ENCODE measurements at places on chromosomes 7 and 10.

GRCh38 chr7:37534893-37535610 is 86.4 kb upstream of the ELMO1 start:
- DNase-seq, result no peak

DNA sequence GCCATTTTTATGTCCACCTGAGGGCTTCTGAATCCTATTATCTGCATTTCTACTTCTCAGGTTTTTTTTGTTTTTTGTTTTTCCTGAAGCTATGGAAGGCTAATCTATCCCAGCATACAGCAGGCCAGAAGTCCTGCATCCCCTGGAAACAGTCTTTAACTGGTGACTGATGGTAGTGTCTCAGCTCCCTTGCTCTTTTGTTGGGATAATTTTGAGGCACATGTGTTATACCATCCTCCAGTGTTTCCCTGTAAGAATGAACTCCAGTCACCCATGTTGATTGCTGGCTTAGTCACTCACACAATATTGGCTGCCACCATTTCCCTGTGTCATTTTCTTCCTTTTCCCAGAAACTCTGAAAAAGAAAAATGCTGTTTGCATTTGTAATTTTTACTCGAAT is 1094.0 kb upstream of the LRRN3 start:
- DNase-seq, result no peak

- no peak for DNase-seq
These were observed 37.1 kb downstream of the RBAK start for GRCh38 chr7:5082806-5083205.

GRCh38 chr10:119207713-119208552 is 562 bp downstream of the GRK5 start:
- DNase-seq, result peak; percentile 63

DNA sequence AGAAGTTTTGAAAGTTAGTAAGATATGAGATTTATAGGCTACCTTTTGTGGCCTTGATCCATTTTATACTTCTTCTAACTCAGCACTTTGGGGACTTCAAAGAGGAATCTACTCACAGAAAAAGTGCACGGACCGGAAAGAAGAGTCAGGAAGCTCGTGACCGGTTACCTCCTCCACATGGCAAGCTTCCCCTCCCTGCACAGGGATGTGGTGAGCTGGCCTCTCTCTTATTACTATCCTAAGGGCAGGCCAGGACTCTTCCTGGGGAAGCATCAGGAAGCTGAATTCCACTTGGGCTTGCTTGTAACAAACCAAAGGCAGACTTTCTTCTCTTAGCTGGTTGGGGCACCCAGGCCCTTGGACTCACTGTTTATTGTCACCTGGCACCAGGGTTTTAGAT is 170.8 kb upstream of the GLI3 start:
- DNase-seq, result no peak

- DNase-seq, result no peak
These were observed 430.4 kb downstream of the TFEC start for GRCh38 chr7:115600207-115600606.

DNA sequence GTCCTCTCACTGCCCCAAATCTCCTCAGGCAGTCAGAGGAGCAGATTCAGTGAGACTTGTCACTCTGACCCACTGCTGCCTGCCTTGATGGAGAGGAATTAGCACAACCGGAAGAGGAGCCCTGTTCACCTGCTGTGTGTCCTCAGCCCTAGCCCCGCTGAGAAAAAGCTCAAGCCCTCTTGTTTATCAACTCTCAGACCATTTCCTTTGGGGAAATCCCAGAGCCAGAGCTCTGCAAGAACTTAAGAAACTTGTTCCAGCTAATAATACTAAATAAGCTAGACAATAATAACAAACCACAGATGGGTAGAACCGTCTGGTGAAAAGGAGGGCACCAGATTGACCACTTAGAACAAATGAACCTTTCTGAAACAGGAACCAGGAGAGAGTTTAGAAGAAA is 37.7 kb upstream of the ITGB1 start:
- no peak for DNase-seq

DNA sequence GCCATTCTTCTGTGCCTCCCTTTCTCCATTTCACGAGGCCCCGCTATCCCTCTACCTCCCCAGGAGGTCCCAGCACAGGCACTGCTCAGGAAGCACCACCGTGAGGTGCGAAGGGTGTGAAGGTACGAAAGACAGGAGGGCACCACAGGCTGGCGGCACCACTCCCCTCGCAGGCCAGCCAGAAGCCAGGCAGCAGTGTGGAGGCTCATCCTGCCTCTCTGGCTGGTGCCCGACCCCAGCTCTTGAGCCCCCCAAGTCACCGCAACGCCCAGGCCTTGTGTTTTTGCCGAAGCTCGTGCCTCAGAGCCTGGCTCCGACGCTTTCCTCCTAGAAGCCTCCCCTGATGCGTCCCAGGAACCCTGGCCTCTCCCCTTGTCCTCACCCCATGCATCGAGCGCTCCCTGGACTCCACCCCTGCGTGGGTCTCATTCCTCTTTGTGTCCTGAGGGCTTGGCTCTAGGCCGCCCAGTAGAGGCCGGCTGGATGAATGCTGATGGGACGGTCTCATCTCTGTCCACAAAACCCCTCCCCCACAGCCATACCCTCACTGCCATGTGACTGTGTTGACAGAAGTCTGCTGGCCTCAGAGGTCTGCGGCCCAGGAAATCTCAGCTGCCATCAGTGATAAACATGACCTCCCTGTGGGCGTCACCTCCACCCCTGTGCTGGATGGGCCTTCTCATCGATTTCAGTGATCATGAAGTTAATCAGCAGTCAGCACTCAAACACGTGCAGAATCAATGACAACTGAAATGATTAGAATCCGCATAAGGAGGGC is 19.3 kb downstream of the BRI3 start:
- DNase-seq, result no peak

- DNase-seq, result peak; percentile 69
These were observed at the start of gene ADCK2 for GRCh38 chr7:140672382-140673062. TSS of gene ADCK2 (plus strand) at chr7:140672945. CDS start at chr7:140673331, 386 bp downstream.

DNA sequence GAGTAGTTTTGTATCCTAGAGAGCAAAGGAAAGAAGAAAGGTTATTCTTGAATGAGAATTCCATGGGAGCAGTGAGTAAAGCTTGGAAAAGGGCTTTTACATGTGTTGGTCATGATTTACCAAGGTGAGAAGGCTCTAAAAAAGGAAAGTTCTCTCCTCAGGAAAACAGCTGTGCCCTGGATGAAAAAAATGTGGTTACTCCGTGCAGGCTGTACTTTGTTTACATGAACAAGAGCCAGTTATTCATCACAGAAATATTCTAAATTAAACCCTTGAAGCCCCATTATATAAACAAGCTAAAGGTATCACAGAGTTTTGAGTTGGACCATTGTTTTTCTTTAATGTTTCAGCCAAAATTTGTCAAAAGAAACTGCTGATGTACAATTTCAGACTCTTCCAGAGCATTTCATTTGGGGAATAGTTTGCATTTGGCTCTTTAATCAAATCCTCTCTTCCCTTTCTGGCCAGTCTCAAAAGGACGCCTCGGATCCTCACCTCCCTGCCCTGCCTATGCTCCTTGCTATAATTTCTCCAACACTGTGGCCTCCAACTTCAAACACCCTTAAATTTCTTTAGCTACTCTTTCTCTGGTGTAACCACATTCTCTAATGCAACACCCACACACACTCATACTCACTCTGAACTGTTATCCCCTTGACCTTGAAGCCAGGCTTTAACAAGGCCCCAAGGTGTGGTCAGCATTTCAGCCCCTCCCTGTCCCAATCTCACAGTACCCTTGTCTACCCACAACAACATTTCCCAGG is 47.4 kb downstream of the AFAP1L2 start:
- DNase-seq, result no peak

GRCh38 chr7:35748371-35748770 is 52.5 kb upstream of the SEPTIN7 start:
- no peak for DNase-seq

DNA sequence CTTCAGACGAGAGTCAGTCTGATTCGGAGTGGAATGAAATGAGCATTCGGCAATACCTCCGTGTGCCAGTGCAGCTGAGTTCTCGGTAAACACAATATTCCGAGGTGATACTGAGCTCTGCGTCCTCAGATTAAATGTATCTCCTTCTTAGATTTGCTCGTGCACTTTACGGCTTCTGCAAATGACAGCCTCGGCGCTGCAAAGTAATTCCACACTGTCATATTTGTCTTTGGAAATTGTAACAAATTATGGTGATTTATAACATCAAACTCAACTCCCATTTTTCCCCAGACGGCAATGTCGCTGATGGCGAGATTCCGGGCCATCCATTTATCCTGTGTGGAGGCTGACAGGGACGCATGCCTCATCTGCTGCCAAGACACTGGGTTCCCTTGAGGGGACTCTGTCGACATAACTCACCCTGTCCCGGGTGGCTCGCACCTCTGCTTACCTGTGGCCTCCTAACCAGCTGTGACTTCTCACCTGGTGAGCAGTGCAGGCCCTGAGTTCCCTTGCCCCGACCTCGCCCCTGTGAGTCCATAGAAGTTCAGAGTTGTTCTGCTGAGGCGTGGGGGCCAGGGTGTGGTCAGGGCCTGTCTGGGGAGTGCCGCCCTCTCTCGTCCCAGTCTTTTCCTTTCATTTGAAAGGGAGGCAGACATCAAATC is 201.9 kb downstream of the ADARB2 start:
- no peak for DNase-seq

GRCh38 chr10:103571656-103571975 is 78.1 kb downstream of the NEURL1 start:
- no peak for DNase-seq

GRCh38 chr10:124478515-124478914 is 16.9 kb downstream of the LHPP start:
- no peak for DNase-seq

DNA sequence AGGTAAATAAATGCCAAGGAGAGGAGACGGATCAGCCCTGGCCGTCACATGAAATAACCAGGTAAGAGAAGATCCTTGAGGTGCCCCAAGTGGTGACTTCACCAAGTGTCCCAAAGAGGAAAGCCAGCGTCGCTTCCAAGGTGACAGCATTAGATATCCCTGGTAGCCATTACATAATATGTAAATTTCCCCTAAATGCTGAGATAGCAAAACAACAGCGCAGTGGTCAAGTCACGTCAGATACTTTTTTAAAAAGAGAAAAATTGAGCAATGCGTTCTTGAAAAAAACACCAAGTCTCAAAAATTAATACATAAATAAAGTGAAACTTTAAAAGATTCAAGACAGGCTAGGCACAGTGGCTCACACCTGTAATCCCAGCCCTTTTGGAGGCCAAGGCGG is 100.2 kb downstream of the HTR5A start:
- no peak for DNase-seq

DNA sequence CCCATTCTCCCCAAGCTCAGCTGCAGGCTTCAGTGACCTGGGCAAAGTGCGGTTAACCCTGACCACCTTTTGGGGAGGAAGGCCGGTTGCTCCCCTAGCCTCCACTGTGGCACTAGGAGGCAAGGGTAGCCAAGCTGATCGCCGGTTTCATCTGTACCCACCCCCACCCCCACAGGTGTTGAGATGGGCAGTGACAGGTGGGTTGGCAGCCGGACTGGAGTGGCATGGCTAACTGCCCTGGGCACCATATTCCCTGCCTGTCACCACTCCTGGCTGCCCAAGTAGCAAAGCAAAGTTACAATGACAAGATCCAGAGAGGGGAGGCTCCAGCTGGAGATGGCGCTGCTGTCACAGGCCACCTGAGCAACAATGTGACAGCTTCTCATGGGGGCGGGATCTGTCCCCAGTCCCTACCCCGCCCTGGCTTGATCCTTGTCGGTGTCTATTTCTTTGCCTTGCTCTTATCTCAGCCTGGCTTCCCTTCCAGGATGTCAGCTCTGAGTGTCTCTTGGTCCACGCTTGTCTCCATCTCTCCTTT is 27.0 kb upstream of the BMS1 start:
- DNase-seq, result no peak

GRCh38 chr7:148572067-148572522 is 18.5 kb upstream of the C7orf33 start:
- no peak for DNase-seq

- DNase-seq, result no peak
These were observed 1127.7 kb downstream of the REEP3 start for GRCh38 chr10:64648915-64649314.

GRCh38 chr10:9608602-9609001 is 1409.1 kb upstream of the CELF2 start:
- no peak for DNase-seq

GRCh38 chr7:151754142-151754590 is 122.7 kb downstream of the PRKAG2 start:
- DNase-seq, result no peak

DNA sequence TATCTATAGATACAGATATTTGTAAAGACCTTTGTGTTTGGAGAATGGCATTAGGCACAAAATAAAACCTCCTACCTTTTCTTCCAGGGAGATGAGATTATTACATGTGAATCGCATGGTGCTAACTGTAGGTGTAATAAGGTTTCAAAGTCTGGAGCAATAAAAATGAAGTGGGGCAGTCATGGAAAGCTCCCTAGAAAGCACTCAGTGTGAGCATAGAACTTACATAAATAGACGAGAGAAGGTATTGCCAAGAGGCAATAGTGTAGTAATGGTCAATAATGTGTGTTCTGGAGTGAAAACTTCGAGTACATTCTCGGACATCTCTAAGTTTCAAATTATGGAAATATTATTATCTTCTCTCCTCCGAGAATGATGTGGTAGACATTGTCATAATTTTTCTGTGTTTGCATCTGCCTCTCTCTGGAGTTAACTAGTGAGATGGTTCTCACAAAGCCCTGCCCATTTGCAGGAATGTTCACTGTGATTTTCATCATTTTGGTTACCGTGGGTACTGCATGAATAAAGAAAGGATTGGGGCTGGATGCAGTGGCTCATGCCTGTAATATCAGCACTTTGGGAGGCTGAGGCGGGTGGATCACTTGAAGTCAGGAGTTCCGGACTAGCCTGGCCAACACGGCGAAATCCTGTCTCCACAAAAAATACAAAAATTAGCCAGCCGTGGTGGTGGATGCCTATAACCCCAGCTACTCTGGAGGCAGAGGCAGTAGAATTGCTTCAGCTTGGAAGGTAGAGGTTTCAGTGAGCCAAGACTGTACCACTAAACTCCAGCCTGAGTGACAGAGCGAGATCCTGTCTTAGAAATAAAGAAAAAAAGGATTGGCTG is 10.6 kb downstream of the VIM start:
- no peak for DNase-seq

GRCh38 chr10:124539935-124540641 is 78.5 kb downstream of the LHPP start:
- peak; percentile 77 for DNase-seq

GRCh38 chr7:36604806-36605205 is 119.5 kb downstream of the AOAH start:
- no peak for DNase-seq

Data from activated T-cell treated with anti-CD3 and anti-CD28 coated beads, Interleukin-2, amount 50 U/mL, for 48 hours (primary cell).